ENCODE measurements at places on chromosomes 5 and 9.

- no peak for DNase-seq
Observed at GRCh38 chr9:27204578-27204977, 92.4 kb downstream of the EQTN start.

GRCh38 chr5:179536676-179537075, 13.7 kb upstream of the RUFY1 start:
- DNase-seq, result no peak

- DNase-seq, result peak; percentile 61
Observed at GRCh38 chr9:3526165-3526996, 580 bp upstream of the RFX3 start.

- DNase-seq, result no peak
Observed at GRCh38 chr5:168311061-168311566, 19.7 kb downstream of the WWC1 start.

DNA sequence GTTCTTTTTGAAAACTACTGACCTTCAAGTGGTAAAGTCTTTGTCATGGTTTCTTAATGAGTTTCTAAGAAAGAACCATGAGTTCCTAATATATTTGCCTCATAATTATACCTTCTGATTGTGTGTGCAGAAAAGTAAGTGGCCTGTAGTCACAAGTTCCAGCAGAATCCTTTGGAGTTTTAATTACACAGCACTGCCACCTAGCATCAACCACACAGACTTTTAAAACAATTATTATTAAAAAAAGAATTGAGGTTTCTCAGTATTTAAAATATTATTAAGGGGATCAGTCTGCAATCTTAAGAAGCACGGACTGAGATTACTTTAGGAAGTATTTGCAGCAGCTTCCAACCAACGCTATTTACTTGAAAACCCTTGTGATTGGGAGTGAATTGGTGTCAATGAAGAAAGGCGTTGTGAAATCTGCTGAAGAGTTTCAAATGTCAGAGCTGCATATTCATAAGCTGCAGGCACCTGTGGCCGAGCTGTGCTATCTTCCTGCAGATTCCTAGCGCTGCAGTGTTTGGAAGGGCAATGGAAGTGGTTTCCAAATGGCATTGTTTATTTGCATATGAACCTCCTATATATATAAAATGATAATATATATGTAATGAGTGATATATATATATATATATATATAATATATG, 1074.2 kb upstream of the WWC1 start:
- no peak for DNase-seq

GRCh38 chr5:163809473-163809872, 304.1 kb downstream of the MAT2B start:
- peak; percentile 3 for DNase-seq

DNA sequence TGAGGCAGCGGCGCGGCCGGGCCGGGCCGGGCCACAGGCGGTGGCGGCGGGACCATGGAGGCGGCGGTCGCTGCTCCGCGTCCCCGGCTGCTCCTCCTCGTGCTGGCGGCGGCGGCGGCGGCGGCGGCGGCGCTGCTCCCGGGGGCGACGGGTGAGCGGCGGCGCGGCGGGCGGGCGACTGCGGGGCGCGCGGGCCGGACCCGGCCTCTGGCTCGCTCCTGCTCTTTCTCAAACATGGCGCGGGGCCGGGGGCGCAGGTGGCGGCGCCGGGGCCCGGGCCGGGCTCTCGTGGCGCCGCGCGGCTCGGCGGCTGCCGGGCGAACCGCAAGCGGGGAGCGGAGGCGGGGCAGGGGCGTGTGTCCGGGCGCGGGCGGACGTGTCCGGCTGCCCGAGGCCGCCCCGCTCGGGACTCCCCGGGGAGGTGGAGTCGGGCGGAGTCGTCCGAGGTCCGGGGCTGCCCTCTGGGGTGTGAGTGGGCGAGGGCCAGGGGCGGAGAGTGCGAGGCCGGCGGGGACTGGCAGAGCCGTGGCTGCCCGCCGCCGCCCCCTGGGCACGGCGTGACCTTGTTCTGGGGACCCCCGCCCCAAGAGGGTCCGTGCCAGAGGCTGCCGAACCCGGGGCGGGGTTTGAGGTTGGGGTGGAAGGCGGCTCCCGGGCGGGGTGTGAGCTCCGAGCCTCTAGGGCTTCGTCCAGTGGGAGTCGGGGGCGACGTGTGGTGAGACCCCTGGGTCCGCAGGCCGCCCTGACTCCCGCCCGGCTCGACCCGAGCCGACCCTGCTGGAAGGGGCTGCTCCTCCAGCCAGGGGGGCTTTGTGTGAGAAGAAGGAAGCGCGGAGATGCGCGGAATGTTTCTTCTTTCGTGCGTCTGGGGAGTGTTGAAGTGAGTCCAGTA, 485 bp downstream of the TGFBR1 start:
- peak; percentile 37 for DNase-seq

DNA sequence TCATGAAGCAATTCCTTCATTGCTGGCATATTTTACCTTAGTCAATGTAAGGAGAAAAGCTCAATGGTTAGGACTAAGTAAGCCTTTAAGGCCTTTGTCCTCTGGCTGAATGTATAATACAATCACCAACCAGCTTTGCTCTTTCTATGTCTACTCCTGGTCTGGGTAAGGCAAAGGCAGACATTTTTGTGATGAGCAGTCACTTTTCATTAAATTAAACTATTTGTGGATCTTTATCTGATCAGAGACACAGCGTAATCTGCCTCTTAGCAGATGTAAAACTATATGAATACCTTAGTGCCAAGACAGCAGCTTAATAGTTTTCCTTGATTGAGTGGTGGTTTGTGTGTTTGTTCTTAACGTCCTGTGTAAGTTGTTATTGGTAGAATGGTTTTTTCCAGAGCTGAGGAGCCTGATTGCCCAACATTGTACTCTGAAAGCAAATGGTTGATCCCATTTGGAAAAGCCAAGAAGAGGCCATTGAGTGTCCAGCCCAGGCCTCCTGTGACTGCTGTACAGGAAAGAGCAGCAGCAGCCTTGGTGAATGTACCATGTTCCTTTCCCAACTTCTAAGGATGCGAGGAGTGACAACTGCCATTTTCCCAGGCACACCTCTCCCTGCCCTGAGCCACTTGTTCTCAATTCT, 16.5 kb upstream of the CXXC5 start:
- no peak for DNase-seq

- no peak for DNase-seq
Observed at GRCh38 chr9:101508211-101508610, 25.4 kb upstream of the RNF20 start.

DNA sequence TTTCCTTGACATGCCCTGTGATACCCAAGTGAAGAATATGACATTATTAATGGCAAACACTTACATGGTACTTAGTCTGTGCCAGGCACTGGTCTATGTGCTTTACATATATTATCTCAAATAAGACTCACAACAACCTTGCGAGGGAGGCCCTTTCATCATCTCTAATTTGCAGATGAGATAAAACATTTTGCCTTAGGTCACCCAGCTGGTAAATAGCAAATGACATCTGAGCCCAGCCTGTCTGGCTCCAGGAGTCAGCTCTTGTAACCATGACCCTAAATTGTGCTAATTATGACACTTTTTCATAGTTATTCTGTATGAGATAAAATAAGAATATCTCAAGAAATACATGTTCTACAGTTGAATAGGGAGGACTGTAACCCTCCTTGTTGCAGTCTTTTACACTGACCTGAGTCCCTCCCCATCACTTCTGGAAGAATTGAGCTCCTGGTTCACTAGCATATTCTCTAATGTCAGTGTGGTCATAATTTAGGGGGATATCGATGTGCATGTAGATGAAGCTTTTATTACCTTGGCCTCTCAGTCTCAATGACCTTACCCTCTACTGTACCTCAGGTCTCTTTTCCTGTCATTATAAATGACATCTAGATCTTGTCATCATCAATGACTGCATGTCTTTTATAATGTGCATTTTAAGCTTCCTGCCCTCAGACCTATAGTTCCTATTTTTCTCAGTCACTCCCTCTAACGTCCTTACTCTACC, 126.1 kb upstream of the HAPLN1 start:
- DNase-seq, result peak; percentile 36

DNA sequence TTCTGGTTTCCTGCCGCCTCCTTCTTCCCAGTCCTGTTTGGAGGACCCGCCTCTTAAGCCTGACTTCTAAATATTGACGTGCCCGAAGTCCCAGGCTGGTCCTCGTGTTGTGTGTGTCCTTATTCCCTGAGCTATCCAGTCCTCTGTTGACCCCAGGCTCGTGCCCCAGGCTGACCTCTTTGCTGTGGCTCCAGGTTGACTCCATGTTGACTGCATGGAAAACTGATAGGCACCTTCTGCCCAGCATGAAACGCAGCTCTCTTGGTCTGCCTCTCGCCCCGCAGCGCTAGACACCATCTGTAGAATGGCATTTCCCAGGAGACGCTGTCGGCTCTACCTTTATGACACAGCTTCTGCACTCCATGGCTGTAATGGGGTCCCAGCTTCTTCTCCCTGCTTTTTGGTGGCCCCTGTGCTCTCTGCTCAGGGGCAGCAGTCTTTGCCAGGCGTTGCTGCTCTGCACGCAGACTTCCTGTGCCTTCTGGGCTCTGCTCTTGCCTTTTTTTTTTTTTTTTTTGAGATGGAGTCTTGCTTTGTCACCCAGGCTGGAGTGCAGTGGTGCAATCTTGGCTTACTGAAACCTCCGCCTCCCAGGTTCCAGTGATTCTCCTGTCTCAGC, 28.4 kb downstream of the EHMT1 start:
- peak; percentile 38 for DNase-seq

GRCh38 chr9:21455320-21455719, 15.1 kb downstream of the IFNA1 start:
- DNase-seq, result peak; percentile 12

GRCh38 chr9:116952436-116952810, 265.3 kb downstream of the TRIM32 start:
- DNase-seq, result no peak

DNA sequence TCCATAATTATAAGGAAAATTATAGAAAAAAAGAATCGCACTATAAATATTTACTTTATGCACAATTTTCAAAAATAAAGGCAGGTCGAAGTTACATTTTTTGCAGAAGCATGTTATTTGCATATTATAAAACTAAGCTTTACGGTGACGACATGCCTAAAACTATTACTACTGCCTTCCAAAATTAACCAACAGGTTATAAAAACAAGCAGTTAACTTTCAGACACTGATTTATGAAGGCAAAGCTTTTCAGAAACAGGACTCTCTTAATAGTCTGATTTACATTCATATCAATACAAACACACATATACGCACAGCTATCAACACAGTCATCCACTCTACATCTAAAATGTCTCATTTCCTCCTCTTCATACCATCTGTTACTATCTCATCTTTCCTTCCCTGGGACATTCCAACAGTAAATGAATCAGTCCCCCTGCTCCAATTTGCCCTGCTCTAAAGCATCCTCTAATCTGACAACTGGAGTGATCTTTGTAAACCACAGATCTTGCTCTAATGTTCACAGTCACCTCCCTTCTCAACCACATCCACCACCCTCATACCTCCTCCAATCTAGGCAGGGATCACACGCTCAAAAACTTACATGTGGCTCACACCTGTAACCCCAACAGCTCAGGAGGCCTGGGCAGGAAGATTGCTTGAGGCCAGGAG, 21.6 kb downstream of the FBXW11 start:
- peak; percentile 16 for DNase-seq

- DNase-seq, result no peak
Observed at GRCh38 chr5:169289520-169289919, 11.4 kb downstream of the SLIT3 start.

- DNase-seq, result no peak
Observed at GRCh38 chr9:89814340-89815040, 209.7 kb downstream of the GADD45G start.

- DNase-seq, result no peak
Observed at GRCh38 chr9:133622555-133622954, 13.4 kb upstream of the FAM163B start.

DNA sequence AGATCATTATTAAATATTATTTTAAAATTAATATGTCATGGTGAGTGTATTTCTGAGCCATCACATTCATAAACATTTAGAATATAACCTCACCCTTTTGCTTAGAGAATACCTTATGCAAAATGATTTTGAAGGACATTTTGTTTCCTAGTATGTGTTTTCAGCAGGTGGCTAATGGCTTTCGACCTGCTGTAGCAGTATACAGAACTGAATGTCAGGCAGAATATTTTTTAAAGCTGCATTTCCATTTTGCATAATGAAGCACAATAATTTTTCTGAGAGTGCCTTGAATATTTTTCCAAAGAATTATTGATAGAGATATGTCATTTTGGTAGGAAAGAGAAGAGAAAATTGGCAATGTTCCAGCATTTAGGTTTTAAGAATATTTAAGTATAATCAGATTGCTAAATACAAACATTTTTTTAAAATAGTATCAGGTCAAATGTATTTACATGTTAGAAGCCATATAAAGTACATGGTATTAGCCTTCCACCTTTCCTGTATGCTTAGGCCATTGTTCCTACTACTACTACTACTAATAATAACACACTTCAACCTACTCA, 42.3 kb downstream of the PAM start:
- no peak for DNase-seq

DNA sequence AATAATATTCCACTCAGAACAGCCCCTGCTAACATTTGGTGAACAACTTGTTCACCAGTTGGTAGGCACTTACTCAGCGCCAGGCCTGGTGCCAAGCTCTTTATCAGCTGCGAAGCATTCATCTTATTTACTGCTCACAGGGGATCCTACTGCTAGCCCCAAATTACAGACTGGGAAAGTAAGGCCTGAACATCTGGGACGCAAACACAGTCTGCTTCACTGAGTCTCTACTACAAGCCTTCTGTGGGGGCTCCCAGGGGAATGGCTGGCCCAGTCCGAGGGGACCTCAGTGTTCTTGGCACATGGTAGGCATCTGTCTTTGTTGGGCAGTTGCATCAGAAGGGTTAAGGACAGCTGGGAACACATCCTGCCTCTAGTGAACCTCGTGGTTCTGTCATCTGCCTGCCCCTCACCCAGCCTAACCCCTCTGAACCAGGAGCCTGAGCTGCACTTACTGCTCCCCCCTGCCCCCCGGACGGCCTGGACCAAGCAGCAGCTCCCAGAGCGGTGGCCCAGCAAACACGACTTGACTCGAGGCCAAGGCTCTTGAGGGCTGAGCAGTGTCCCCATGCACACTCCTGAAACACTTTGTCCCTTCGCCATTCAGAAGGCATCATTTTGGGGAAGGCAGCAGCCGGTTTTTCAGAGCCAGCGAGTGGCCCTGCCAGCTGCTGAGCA, at the start of gene PHYHD1:
Gene PHYHD1 (plus strand): TSS at position 602 of the 678 bp plus-strand sequence. CDS start 1,342 bp downstream, outside the sequence.
- no peak for DNase-seq

- DNase-seq, result no peak
Observed at GRCh38 chr9:74691058-74691457, 193.9 kb downstream of the RORB start.

DNA sequence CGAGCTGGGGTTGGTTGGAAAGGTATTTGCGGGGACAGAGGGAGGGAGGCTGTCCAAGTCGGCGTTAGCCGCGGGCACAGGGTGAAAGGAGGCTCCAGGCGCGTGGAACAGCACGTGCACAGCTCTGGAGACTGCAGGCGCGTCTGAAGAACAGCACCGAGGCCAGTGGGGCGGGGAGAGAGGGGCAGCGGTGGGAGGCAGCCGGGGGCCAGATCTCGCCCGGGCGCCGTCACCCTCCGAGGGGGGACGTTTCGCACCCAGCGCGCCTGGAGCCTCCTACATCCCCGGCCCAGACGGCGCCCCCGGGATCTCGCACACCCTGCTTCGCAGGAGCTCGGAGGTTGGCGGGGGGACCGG, 79.6 kb downstream of the NTNG2 start:
- DNase-seq, result no peak

- no peak for DNase-seq
Observed at GRCh38 chr5:122035913-122036312, 42.1 kb downstream of the LOX start.
